NCI-H1092 treated with DMSO at 0.1 percent for 48 hours (cell line): ENCODE measurements at places on chromosomes 4 and X.

- DNase-seq, result no peak
Observed at GRCh38 chr4:168931215-168931650, 78.8 kb downstream of the CBR4 start.

DNA sequence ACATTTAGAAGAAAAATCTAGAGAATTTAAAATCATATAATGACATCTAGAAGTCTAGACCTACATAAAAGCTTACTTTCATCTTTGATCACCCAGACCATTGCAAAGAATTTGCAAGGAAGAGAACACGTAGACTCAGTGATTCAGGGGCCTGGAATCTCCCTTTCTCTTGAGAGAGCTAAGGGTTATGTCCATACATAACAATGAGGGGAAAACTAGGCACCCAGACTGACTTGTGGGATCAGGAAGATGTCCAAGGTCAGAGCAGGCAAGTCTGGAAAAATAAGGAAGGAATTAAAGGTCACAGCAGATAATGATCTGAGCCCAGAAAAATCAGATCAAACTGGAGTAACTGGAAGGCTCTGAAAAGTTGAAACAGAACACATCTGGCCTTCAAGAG, 198.4 kb upstream of the SFRP2 start:
- DNase-seq, result no peak

DNA sequence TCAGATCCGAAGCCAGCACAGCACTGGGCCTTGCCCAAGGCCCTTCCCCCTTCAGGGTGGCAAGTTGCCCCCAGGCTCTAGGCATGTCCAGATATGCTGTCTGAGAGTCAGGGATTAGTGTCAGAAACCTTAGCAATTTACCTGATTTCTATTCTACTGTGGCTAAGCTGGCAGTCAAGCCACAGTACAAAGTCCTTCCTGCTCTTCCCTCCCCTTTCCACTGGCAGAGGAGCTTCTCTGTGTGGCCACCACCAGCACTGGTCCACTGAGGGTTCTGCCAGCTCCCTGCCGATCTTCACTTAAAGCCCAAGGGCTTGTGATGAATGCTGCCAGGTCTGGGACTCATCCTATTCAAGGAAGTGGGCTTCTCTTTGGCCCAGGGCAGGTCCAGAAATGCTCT, 324.5 kb upstream of the RPS6KA3 start:
- no peak for DNase-seq

DNA sequence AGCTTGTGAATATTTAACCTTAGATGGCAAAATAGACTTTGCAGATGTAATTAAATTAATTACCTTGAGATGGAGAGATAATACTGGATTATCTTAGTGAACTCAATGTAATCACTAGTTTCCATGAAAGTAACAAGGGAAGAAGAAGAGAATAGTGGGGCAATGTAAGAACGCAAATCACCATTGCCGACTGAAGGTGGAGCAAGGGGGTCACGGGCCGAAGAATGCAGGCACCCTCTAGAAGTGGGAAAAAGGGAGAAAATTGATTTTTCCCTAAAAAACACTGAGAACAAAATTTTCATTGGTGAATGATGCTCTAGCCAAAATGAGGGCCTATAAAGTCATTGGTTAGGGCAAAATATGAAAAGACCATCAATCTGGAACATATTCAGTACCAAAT, 375.6 kb upstream of the EPHA5 start:
- no peak for DNase-seq

DNA sequence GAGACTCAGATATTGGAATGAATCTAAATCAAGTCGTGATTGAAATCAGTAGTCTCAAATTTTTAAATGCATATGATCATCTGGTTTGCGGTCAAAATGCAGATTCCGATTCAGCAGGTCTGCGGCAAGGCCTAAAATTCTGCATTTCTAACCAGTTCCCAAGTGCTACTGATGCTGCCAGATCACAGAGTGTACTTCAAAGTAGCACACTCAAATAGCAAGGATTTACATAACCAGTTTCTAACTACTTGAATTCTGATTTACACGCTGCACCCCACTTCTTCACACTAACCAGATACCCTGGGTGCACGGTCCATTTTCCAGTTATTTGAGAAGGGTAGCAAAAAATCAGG, 752 bp downstream of the MBTPS2 start:
- DNase-seq, result no peak

GRCh38 chrX:147901461-147902126, 10.1 kb upstream of the FMR1 start:
- no peak for DNase-seq
